ENCODE measurements at places on chromosomes 7 and 10.
A peak's percentile ranks its signal among the peaks of the same experiment; 100 is the strongest.

DNA sequence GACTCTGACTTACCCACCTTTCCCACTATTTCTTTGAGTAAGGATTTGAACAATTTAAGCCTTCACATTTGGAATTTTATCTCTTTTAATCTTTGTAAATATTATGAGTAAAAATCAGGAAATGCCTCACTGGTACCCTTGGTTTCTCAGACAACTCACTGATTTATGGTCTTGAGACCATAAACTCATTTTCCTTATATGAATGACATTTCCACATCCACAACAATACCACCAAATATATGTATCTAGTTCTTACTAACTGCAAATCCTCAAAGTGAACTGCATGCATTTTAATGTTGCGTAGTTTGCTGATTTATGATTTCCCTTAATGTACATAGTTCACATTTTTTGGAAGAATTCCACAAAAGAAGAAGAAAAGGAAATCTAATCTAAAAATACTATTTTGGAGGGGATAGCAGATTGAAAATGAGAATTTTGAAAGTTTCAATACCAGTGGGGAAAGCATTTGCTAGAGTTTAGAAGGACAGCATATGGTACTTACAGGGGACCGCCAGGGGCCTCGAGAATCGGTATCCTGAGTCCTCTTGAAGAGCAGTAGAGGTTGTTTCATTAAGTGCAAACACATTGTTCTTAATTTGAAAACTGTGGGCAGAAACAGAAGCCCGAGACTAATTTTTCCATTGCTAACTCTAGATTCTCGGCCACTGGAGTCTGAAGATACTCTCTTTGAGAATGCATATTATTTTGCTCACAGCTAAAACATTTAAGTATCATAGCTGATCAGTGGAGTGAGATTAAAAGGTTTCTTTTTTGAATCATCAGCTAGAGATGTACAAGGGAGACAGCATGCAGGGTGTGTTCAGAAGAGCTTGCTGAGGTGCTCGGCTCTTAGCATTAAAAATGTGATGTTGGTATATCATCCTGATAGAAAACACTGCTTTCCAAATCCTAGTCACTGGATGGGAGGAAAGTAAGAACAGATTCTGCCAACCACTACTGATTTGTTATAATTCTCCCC is 964.0 kb downstream of the GATA3 start:
- DNase-seq = no peak

DNA sequence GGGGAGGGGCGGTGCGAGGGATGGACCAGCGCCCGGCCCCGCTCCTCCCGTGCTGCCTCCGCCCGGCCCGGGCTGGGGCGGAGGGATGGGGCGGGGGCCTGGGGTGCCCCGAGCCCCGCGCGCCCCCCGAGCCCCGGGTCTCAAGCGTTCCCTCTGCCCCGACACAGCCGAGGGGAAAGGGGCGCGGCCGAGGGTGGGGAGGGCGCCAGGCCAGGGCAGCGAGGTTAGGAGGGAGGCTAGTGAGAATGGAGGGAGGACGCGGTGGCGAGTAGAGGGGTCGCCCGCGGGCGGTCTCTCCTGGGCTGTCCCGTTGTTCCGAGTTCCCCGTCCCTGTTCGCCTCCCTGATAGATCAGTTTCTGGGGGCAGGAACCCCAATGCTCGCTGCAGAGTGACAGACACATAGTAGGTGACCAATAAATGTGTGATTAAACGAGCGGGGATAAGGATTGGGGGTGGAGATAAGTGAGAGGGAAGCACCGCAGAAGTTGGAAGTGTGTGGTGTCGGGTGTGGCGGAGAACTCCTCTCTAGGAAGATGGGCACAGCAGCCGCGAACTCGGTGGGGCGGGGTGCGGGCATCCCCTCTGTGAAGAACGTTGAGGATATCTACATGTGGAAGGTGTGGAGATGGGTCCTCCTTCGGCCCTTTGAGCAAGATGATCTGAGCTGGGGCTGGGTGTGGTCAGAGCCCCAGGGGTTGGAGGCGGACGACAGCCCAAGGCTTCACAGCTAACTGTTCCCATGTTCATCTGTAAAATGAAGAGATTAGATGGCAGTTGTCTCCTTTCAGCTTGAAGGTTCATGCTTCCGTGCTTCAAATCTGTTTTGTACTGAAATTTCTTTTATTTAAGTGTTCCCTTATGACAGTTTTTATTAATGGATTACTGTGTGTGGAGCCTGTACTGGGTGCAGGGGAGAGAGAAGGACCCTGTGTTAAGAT is 580 bp downstream of the ZNF775 start:
- peak; percentile 70 for DNase-seq

GRCh38 chr7:12564996-12565764 is 5.3 kb upstream of the SCIN start:
- DNase-seq = no peak

- no peak for DNase-seq
These were observed 141.7 kb downstream of the SH3PXD2A start for GRCh38 chr10:103713676-103714075.

DNA sequence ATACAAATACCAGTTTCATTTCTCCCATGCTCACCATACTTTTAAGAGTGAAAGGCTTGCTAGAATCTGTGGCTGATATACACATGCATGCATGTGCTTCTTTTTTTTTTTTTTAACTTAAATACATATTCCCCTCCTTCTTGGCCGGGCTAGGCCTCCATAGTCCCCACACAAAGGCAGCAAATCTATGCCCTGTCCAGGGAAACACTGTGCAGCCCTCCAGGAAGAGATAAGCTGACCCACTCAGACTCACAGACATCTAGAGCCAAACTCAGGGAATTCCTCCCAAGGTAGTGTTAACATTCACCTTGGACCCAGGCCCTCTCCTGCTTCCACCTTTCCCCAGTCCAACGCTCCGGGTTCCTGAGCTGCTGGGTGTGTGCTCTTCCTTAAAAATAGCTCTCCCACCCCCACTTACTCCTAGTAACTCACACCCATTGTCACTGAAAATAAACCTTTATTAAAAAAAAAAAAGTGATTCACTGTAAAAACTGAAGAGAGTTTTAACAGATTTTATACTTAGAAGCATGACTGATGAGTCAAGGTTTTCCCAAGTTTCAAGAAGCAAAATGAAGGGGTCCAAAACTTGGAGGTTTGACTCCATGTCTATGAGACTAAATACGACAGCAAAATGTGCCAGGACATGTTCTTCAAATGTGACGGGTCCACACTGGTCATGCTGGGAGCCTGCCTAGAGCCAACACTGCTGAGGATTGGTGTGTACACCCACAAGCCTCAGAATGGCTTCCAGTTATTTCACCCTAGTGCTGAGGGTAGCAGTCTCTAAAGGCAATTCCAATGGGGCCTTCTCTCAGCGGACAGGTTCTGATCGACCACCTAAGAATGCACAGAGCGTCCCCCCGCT is 159.5 kb downstream of the GLI3 start:
- no peak for DNase-seq

- no peak for DNase-seq
These were observed 11.3 kb downstream of the ADAMTS14 start for GRCh38 chr10:70683601-70683934.

GRCh38 chr10:104300002-104300735 is 31.2 kb downstream of the GSTO2 start:
- DNase-seq = no peak

DNA sequence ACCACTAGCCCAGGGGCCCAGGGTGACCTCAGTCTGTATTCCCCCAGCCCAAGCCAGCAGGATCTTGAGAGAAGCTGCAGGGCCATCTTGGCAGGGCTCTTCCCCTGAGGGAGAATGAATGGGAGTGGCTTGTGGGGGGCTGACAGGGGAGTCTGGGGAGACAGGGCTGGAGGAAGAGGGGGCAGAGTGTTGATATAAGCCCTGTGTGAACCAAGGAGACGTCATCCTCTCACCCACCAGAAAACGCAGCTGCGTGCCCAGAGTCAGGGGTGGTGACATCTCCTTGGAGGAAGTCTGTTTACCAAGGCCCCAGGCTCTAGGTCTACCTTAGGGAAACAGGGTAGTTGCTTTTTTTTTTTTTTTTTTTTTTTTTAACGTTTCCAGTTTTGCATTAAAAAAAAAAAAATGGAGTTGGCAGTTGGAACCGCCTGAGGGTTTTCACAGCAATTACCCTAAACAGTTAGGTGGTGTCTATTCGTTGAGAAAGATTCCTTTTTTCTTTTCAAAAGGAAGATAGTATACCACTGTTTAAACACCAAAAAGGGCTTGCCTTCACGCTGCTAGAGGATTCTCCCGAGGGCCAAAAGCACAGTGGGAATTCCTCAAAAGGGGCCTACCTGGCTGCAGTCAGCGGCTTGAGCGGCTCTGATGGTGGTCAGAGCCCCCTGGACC is 113.8 kb downstream of the PRPF18 start:
- DNase-seq = no peak

- no peak for DNase-seq
These were observed 62.4 kb downstream of the HK1 start for GRCh38 chr10:69340695-69341094.

GRCh38 chr10:91105269-91105668 is 115.2 kb upstream of the PCGF5 start:
- DNase-seq = no peak

DNA sequence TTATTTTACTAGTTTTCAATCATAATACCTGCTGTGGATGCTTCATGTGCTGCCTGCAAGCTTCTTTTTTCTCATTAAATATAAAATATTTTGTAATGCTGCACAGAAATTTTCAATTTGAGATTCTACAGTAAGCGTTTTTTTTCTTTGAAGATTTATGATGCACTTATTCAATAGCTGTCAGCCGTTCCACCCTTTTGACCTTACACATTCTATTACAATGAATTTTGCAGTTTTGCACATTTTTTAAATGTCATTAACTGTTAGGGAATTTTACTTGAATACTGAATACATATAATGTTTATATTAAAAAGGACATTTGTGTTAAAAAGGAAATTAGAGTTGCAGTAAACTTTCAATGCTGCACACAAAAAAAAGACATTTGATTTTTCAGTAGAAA is 103.0 kb downstream of the PTEN start:
- DNase-seq = no peak

- no peak for DNase-seq
These were observed 153.0 kb upstream of the GPR26 start for GRCh38 chr10:123512901-123513775.

DNA sequence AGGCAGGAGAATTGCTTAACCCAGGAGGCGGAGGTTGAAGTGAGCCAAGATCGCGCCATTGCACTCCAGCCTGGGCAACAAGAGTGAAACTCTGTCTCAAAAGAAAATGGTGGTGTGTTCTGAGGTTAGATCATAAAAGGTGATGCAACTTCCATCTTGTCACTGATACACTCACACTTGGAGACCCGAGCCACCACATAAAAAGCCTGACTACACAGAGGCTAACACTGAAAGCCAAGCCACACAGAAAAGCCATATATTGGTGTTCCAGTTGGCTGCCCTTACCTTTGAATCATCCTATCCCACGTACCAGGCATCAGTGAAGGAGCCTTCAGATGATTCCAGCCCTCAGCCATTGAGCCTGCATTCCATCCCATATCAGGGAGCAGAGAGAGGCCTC is 4.0 kb downstream of the MORN4 start:
- DNase-seq = no peak
